Left kidney (tissue), 8 donors: ENCODE measurements at places on chromosomes 13 and 19. TPM values are rescaled to one million over a fixed set of nuclear protein-coding genes. Genes with fewer than 3 reads are reported as not detected.
A peak's percentile ranks its signal among the peaks of the same experiment; 100 is the strongest.

GRCh38 chr13:73040484-73040883, 18.3 kb upstream of the KLF5 start:
- DNase-seq = no peak

The WDR88 gene
- polyA plus RNA-seq = 2.0 TPM

DNA sequence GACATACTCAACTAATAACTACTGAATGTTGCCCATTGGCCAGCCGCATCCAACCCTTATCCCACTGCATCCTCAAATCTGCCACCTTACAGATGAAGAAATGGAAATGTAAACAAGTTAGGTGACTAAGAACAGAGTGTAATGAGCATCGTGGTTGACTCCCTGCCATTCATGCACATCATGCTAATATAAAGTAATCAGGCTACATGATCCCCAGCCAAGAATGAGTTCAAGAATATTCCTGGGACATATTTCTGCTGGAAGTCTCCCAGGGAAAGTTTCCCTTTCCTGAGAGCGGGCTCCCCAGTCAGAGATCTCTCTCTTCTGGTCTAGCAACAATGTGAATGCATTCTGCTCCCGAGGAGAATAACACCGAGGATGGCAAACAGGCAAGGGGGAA, 55.9 kb upstream of the SERP2 start:
- no peak for DNase-seq

The EBPL gene
- polyA plus RNA-seq = 41.9 TPM

DNA sequence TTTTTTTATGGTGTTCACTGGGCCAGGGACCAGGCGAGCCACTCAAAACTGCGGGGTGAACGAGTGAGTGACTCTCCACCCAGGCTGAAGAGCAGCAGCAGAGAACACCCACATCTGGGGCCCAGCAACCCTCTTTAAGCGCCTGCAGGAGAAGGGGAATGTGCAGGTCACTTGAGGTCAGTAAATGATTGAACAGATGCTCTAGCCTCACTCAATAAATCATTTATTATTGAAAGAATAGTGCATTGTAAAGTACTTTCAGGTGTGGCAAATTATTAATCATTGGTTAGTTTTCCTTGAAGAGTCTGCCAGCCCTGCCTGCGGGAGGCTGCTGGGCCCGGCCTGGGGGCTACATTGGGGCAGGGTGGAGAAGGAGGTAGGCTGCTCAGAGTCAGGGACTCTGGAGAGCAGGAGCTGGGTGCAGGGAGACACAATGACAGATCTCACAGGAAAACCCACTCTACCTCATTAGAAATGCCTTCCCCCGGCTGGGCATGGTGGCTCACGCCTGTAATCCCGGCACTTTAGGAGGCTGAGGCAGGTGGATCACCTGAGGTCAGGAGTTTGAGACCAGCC, 42.5 kb downstream of the ABCC4 start:
- peak; percentile 25 for DNase-seq

GRCh38 chr13:75481176-75482069, 546 bp downstream of the TBC1D4 start:
- DNase-seq = peak; percentile 38

- no peak for DNase-seq
Measured at GRCh38 chr13:113603116-113603710, 18.7 kb downstream of the TFDP1 start.

The CLEC4M gene
- 1.8 TPM for polyA plus RNA-seq

GRCh38 chr19:50838239-50838638, 4.9 kb upstream of the KLK15 start:
- DNase-seq = no peak

The ADAMTSL5 gene
- polyA plus RNA-seq = 0.27 TPM

DNA sequence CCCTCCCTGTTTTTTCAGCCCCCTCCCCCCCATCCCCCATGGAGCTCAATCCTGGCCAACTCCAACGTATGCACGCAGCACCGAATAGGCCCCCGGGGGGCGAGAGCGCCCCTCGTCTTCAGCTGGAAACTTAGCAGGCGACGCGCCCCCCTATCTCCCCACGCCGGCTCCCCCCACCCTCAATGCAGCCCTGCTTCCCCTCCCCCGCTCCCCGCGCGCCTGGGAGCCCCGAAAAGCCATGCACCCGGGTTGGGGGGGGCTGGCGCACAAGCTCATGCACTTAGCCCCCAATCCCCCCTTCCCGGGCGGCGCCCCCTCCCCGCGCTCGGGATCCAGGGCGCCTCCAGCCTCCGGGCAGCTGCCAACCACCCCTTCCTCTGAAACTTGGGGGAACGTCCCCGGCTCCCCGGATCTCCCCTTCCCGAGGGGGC, 508 bp downstream of the ZBTB7A start:
- no peak for DNase-seq

DNA sequence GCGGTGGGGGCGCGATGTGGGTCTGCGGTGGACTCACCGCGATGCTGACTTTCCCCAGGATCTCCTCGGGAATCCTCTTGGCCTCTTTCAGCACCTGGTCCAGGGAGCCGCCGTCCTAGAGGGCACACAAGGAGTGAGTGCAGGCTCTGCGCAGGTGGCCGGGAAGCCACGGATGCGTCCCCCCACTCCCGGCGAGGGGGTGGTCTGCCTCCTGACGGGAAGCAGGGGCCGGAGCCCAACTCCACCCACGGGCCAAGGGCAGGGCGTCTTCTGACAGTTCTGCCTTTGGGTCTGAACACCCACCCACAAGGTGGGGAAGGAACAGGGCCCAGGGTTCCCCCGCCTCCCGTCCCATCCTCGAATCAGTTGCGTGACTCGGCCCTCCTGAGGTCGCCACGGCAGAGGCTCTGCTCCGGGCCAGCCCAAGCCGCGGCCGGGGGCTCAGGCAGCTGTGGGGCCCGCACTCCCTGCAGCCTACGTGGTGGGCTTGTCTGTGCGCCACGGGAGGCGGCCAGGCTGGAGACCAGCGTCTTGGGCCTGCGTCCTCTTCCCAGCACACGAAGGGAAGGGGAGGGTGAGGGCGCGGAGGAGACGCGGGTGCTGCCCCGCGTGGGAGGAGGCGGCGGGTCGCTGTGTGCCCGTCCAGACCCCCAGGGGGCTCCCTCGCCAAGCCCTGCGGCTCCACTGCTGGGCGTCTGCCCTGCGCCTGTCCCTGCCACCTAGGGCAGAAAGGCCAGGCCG, 21.4 kb downstream of the MAP2K2 start:
- DNase-seq = no peak

The AMER2 gene
- polyA plus RNA-seq = 0.35 TPM

DNA sequence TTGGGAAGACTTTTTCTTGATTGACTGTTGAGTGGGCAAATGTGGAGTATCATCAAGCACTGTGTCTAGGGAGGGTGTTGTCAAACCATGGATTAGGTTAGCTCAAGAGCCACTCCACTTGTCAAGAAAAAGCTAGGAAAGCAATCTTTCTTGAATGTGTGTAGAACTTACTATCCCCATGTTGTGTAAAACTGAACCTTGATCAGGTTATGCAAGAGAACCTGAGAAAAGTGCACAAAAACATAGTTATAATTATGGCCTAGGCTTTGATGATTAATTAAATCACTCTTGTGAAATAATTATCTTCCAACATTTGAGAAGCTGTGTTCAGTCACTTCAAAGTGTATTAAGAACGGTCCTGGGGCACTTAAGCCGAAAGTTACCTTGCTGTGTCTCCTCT, 238.2 kb upstream of the OBI1 start:
- no peak for DNase-seq

The CABP5 gene
- not detected for polyA plus RNA-seq

The ZNF880 gene
- 31.7 TPM for polyA plus RNA-seq

GRCh38 chr19:41696402-41697197, 8.5 kb upstream of the CEACAM7 start:
- peak; percentile 30 for DNase-seq

- no peak for DNase-seq
Measured at GRCh38 chr13:40376867-40377535, 289.4 kb downstream of the FOXO1 start.

GRCh38 chr13:102856557-102856956, 10.7 kb downstream of the ERCC5 start:
- DNase-seq = no peak

The ING1 gene
- 26.4 TPM for polyA plus RNA-seq

DNA sequence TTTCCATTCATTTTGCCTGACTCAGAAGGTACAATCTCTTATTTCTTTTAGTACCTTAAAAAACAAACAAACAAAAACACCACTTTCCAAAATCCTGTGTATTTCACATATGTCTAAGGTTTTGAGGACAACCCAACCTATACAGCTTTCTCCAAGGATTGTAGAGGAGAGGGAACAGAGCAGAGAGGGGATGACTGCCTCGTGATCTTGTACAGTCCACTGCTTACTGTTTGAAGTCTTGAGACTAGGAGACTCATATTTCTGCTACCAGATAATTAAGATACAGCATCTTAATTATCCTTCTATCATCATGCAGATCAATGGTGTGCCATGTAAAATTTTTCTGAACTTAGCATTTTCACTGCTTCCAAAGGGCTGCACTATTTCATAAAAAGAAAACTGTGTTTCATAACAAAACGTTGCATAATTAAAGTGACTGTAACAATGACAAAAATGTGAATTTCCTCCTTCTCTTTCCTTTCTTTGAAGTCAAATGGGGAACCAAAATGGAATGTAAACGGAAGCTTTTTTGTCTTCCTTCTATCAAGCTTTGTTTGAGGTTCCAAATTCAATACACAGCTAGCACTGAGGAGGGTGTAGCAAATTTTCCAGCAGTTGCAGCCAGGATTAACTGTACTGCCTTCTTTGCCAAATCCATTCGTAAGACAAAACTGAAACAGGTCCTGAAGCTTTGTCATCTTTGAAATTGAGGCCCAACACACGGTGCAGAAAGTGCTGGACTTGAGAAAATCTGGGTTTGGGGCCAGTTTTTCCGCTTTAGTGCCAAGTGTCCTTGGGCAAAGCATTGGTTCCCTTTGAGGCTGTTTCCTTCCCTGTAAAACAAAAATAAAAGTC, 34.9 kb upstream of the RCBTB2 start:
- DNase-seq = no peak

- no peak for DNase-seq
Measured at GRCh38 chr13:32191452-32191998, 123.6 kb downstream of the ZAR1L start.

GRCh38 chr19:17296273-17296672, 7.0 kb downstream of the ABHD8 start:
- no peak for DNase-seq

The SLITRK6 gene
- 7.0 TPM for polyA plus RNA-seq

- no peak for DNase-seq
Measured at GRCh38 chr13:53126841-53127245, 98.2 kb downstream of the OLFM4 start.

The TEX26 gene
- polyA plus RNA-seq = 1.7 TPM

The PLIN4 gene
- 1.3 TPM for polyA plus RNA-seq

GRCh38 chr13:43831088-43831487, 44.3 kb upstream of the ENOX1 start:
- no peak for DNase-seq

DNA sequence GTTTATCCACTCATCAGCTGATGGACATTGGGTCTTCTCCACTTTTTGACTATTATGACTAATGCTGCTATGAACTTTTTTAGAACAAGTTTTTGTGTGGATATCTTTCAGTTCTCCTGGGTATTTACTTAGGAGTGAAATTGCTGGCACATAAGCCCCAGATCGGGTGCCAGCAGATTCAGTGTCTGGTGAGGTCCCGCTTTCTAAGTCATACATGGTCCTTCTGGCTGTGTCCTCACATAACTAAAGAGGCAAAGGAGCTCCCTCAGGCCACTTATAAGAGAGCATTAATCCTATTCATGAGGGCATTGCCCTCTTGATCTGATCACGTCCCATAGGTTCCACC, 600 bp upstream of the ZNF226 start:
- DNase-seq = no peak

GRCh38 chr13:42800109-42800643, 18.8 kb downstream of the FAM216B start:
- no peak for DNase-seq

DNA sequence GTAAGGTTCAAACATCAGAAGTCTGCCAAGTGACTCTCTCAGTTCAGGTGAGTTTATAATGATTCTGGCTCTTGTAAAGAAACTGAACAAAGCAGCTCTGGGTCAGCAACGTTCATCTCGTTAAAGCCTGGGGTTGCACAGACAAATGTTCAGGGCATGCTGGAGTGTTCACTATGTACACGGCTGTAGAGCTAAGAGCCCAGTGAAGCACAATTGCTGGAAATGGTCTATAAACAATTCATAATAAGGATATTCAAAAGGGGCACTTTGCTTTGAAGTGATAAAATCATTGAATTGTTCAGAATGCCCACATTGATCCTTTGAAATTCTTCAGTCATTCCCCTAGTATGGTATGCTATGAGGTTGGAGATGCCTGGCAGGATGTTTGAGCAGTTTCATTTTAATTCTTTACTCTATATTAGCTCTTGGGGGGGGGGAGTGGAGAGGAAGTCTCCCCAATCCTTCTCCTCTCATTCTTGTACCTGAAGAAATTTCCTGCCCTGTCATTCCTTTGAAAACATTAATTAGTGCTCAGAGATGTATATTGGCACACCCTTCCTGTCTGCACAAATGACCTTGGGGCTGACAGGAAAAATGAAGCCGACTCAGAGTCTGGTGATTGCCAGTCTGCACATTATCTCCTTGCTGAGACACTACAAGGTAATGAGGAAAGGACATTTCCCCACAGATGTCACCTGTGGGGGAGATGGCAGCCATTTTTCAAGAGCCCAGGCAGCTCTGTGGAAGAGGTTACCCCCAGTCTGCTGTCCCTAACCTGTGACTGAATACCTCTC, 145.5 kb downstream of the DLEU7 start:
- no peak for DNase-seq

GRCh38 chr13:99864627-99864990, 107.0 kb downstream of the ZIC5 start:
- DNase-seq = no peak

The HSPH1 gene
- polyA plus RNA-seq = 138 TPM

DNA sequence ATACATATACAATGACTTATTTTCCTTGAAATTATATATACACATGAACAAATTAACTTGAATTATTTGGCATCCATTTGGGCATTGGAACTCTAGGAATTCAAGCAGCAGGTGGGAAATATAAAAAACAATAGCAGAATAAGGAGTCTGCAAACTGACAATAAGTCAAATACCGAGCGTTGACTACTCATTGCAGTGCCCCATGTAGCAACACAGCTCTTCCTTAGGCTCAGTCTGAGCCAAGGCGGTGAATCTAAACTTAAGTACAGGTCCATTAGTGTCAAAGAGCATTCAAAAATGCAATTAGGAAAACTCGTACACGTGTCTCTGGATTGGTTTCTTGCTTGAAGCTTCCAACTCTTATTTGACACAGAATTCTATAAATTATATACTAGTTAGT, 462.5 kb upstream of the KLF12 start:
- no peak for DNase-seq

DNA sequence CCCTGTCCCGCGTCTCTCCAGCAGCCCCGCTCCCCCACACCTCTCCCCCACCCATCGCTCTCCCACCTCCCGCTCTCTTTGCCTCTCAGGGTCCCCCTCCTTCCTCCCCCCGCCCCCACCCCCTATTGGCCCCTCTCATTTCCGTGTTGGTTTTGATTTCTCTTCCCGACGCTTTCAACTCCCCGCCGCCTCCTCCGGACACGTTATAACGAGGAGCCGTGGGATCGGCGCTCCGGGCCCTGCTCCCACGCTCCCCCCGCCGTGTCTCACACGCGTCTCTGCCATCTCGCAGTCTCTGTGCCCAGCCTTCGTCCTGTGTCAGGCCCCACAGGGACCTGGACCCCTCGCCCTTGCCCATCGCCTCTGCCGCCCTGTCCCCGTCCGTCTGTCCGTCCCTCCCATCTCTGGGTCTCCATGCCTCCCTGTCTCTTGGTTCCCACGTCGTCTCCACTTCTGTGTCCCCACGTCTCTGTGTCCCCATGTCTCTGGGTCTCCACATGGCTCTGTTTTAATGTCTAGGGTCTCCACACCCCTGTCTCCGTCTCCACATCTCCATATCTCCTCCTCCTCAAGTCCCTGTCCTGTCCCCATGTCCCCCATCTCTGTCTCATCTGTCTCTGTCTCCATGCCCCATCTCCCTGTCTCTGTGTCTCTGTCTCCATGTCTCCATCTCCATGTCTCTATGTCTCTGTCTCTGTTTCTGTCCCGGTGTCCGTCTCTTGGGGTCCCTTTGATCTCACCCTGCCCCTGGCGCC, 13.1 kb downstream of the ERFL start:
- DNase-seq = no peak
